ENCODE measurements at places on chromosomes 7 and 10.

- DNase-seq: no peak
Measured at GRCh38 chr7:130844811-130845580, 111.0 kb upstream of the KLF14 start.

GRCh38 chr7:76352193-76352592, 6.6 kb downstream of the YWHAG start:
- DNase-seq: peak; percentile 34

DNA sequence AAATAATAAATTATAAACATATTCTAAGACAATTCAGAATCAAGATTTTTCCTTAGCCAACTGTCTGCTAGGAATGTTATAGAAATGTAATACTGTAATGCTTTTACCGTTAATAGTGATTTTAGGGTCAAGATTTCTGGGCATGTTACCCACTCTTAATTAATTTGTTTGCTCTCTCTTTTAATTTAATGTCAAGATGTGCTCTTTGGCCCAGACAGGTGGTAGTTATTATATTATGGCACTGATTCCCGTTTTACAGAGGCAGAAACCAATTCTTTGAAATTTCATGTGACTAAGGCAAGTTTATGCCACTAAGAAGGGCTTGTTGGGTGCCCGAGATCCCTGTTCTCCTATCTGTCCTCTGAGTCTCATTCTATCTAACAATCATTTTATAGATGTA, 959 bp upstream of the FAM107B start:
- DNase-seq: no peak

- DNase-seq: no peak
Measured at GRCh38 chr7:67631476-67631875, 634.8 kb downstream of the TYW1 start.

DNA sequence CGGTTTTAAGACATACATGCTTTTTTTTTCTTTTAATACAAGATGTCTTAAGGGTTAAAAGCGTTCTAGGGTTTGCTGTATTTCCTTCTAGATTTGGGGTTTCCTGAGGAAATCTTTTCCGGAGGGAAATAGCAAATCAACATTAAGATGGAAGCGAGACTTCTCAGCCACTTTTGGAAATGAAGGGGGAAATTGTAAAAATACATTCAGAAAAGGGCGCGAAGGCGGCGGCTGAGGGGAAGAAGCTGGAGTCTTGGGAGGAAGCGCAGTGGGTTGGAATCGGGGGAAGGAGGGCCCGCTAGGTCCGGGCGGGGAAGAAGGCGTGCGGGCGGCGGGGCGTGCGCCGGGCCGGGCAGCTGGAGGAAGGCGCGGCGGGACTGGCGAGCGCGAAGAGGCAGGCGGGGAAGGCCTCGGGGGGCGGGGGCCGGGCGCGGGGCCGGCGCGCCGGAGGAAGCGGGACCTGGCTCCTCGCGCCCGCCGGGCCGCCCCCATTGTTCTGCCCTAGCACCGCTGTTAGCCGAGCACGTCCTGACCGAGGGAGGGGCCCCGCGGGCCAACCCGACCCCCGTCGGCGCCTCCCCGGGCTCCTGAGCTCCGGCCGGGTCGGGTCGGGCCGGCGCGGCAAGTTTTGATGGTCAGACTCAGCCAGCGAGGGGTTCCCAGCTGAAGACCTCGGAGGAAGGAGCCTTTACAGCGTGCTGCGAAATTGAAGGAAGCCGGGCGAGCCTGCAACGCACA, 1.5 kb upstream of the SKIDA1 start:
- peak; percentile 76 for DNase-seq

GRCh38 chr7:28981161-28981465, 23.0 kb upstream of the TRIL start:
- no peak for DNase-seq

- DNase-seq: peak; percentile 83
Measured at GRCh38 chr7:70856901-70857630, 274.9 kb upstream of the GALNT17 start.

- DNase-seq: no peak
Measured at GRCh38 chr7:111474723-111475418, 87.4 kb downstream of the IMMP2L start.

GRCh38 chr7:116185956-116186355, 24.4 kb upstream of the TES start:
- DNase-seq: no peak

DNA sequence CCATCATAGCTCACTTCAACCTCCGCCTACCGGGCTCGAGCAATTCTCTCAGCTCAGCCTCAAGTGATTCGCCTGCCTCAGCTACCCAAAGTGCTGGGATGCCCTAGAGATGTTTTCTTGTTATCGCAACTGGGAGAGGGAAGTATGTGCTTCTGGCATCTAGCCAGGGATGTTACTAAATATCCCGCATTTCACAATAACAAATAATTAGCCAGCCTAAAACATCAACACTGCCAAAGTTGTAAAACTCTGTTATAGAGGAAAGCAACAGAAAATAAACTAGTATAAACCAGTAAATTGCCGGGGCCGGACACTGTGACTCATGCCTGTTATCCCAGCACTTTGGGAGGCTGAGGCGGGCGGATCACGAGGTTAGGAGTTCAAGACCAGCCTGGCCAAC, 7.2 kb downstream of the INA start:
- no peak for DNase-seq

GRCh38 chr7:155351120-155351870, 53.6 kb downstream of the INSIG1 start:
- DNase-seq: peak; percentile 6
